AG09309 (cell line): ENCODE measurements at places on chromosomes 4 and X.

DNA sequence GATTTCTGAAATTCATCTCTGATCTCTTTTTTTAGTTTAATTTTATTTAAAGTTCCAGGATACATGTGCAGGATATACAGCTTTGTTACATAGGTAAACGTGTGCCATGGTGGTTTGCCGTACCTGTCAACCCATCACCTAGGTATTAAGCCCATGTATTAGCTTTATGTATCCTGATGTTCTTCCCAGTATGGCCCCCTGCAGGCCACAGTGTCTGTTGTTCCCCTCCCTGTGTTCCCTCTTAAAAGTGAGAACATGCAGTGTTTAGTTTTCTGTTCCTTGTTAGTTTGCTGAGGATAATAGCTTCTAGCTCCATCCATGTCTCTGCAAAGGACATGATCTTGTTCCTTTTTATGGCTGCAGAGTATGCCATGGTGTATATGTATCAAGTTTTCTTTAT, 153.2 kb downstream of the RAPGEF2 start:
- DNase-seq = no peak

GRCh38 chr4:88320224-88320779, 35.9 kb upstream of the PPM1K start:
- no peak for DNase-seq

- DNase-seq = no peak
Observed at GRCh38 chr4:142330311-142330710, 515.8 kb downstream of the INPP4B start.

GRCh38 chr4:56764223-56764622, 57.3 kb downstream of the SPINK2 start:
- DNase-seq = no peak

DNA sequence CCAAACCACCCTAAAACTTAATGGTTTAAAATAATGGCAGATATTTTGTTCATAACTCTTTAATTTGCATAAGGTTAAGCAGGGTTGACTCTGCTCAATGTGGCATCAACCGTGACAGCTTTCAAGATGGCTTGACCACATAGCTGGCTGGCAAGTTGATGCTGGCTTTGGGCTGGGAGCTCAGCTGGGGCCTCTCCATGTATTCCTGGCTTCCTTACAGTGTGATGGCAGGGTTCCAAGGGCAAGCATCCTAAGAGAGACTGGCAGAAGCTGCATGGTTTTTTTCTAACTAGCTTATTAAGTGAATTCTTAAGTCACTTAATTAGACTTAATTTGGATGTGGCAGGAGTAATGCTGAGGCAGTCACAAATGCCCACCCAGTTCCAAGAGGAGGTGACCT, 4.5 kb downstream of the RP2 start:
- DNase-seq = no peak

DNA sequence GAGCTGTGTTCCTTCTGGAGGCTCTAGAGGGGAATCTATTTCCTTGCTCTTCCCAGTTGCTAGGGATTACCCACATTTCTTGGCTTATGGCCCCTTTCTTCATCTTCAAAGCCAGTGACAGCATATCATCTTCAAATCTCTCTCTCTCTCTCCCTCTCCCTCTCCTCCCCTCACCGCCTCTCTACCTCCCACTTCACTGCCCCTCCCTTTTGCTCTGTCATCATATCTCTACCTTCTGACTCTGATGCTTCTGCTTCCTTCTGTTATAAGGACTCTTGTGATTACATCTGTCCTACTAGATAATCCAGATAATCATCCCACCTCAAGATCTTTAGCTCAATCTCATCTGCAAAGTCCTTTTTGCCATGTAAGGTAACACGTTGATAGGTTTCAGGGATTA, 93.1 kb upstream of the TEX13D start:
- DNase-seq = no peak

GRCh38 chr4:92600638-92601037, 296.9 kb downstream of the GRID2 start:
- DNase-seq = no peak

- DNase-seq = no peak
Observed at GRCh38 chr4:76160355-76160754, 12.2 kb upstream of the NUP54 start.

- DNase-seq = no peak
Observed at GRCh38 chrX:119646515-119646914, 40.3 kb upstream of the NKRF start.

DNA sequence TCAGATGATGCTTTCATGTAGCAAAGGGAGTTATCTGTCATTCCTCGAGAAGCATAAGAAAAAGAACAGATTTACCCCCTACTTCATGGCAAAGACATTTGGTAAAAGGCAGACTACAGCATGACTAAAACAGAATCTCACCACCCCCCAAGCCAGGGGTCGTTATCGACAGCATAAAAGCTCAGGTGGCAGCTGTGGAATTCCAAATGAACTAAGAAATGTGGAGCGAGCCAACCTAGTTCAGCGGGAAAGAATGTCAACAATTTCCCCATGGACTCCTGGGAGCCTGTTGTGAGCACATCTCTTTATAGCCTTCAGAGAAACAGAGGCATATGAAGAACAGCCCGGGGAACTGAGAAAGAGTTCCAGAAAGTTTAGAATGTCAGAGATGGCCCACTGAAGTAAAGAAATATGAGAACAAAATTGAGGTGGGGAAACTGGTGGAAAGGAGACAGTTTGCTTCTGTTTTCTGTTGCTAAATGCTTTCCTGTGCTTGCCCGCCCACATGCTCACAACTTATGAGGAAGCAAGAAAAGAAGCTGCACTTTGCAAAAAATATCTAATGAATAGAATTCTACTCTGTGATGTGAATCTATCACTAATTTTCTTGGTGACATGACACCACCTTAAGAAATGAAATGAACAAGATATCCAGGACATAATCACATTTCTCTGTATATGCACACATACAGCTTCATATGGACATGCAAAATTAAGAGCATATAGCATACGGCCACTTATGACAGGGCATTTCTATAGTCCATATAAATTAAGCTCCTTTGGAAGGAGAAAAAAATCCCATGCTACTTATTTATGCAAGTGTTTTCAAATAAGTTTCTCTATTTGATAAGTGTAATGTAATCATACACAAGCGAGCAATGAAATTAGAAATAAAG, 135.3 kb upstream of the MID1 start:
- no peak for DNase-seq

GRCh38 chrX:19827088-19827487, 60.3 kb downstream of the SH3KBP1 start:
- no peak for DNase-seq

GRCh38 chr4:188387179-188387791, 248.0 kb downstream of the TRIML1 start:
- DNase-seq = no peak
